ENCODE measurements at places on chromosomes 7 and 10. TPM values are rescaled to one million over a fixed set of nuclear protein-coding genes. Genes with fewer than 3 reads are reported as not detected.

- H3K27me3 ChIP-seq = no peaks in the 10 kb centered on the region
- no peak overlapping the region for H3K4me3 ChIP-seq
- peaks cover 4% of the 10 kb centered on the region for H3K36me3 ChIP-seq
- no peak overlapping the region for H3K27ac ChIP-seq
- H3K4me1 ChIP-seq = peaks cover 6% of the 10 kb centered on the region
Measured at GRCh38 chr10:7263616-7264015, 147.2 kb downstream of the SFMBT2 start.

- H3K27ac ChIP-seq = no peak overlapping the region
- peaks cover 2% of the 10 kb centered on the region for H3K27me3 ChIP-seq
- H3K36me3 ChIP-seq = no peaks in the 10 kb centered on the region
- peaks cover 18% of the 10 kb centered on the region for H3K4me1 ChIP-seq
- H3K4me3 ChIP-seq = no peak overlapping the region
Measured at GRCh38 chr10:101331956-101332355, 22.0 kb upstream of the BTRC start.

- H3K4me3 ChIP-seq = no peak overlapping the region
- no peaks in the 10 kb centered on the region for H3K4me1 ChIP-seq
- H3K27ac ChIP-seq = no peak overlapping the region
- peaks cover 5% of the 10 kb centered on the region for H3K27me3 ChIP-seq
- H3K36me3 ChIP-seq = no peaks in the 10 kb centered on the region
- DNase-seq = no peak
Measured at GRCh38 chr7:157477550-157478212, 140.9 kb downstream of the DNAJB6 start.

GRCh38 chr7:2551418-2551817 is 3.9 kb downstream of the BRAT1 start:
- H3K27ac ChIP-seq = no peak overlapping the region
- DNase-seq = no peak
- no peak overlapping the region for H3K4me3 ChIP-seq
- H3K36me3 ChIP-seq = peaks cover 37% of the 10 kb centered on the region
- H3K27me3 ChIP-seq = no peaks in the 10 kb centered on the region
- peaks cover 15% of the 10 kb centered on the region for H3K4me1 ChIP-seq

DNA sequence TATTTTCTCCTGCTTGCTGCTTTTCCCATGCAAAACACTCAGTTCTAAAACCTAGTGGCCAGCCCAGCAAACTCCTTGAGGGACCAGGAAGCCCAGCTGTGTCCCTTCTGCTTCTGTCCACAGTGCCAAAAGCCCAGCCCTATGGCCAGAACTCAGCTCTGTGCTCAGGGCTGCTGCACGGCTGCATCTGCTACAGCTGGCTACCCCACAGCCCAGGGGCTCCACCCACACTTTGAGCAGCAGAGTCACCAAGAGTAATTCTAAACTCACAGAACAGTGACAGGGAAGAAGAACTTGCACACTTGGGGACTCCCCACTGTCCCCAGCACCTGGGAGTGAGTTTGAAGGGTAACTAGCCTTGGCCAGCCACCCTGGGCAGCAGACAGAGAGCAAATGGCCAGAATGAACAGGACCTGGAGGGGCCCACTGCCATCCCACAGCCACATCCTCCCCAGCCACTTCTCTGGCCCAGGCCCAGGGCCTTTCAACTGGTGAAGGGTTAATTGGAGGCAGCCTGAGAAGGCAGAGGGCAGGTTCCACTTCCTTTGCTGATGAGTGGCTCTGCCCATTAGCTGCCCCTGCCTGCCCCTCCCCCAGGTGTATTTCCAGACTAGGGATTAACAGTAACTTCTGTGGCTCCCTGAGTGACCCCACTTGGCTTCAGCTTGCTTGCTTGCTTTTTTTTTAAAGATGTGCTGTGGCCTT is 28.1 kb upstream of the TRIM8 start:
- peaks cover 53% of the 10 kb centered on the region for H3K36me3 ChIP-seq
- no peaks in the 10 kb centered on the region for H3K27me3 ChIP-seq
- H3K27ac ChIP-seq = peak overlapping the region; percentile 80
- H3K4me1 ChIP-seq = peaks cover 92% of the 10 kb centered on the region

DNA sequence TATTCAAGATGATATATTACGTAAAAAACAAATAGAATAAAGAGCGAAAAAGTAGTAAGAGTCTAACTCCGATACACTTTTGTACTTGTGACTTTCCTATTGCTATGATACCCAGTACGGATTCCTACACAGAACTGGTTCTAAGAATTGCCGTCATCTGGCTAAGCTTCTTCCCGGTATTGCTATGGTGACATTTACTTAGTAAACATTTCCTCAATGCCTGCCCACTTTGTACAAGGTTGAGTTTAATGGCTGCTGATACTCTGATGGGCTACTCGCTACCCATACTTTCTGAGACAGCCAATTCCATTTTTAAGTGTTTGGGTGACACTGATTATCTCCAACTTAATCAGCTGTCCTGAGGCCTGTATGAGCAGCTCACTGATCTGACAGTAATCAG is 55.6 kb downstream of the OSBPL3 start:
- no peak overlapping the region for H3K27ac ChIP-seq
- no peaks in the 10 kb centered on the region for H3K27me3 ChIP-seq
- DNase-seq = no peak

- no peak overlapping the region for H3K4me3 ChIP-seq
- peak; percentile 60 for DNase-seq
- H3K27me3 ChIP-seq = no peaks in the 10 kb centered on the region
- H3K4me1 ChIP-seq = no peaks in the 10 kb centered on the region
Measured at GRCh38 chr7:69982197-69982596, 383.9 kb downstream of the AUTS2 start.

DNA sequence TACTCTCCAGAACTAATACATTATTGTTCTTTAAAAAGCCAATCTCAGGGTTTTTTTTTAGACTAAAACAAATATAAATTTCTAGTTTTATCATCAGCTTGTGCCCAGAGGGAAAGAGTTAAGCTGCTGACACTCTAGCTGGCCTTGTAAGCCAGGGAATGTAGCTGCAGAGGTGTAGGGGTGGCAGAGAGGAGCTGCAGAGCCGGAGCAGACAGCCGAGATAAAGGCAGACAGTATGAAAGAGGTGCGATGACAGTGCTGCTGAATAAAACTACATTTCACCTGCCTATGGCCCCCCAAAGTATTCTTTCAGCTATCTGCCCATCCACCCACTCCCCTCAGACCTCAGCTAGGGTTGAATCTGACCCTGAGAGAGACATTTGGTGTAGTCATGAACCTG is 653.7 kb upstream of the ZWINT start:
- no peaks in the 10 kb centered on the region for H3K27me3 ChIP-seq
- no peaks in the 10 kb centered on the region for H3K4me1 ChIP-seq
- H3K4me3 ChIP-seq = no peak overlapping the region
- no peaks in the 10 kb centered on the region for H3K36me3 ChIP-seq

PRSS37 gene
- polyA plus RNA-seq = not detected

TAC1 gene
- 0.82 TPM for polyA plus RNA-seq

DNA sequence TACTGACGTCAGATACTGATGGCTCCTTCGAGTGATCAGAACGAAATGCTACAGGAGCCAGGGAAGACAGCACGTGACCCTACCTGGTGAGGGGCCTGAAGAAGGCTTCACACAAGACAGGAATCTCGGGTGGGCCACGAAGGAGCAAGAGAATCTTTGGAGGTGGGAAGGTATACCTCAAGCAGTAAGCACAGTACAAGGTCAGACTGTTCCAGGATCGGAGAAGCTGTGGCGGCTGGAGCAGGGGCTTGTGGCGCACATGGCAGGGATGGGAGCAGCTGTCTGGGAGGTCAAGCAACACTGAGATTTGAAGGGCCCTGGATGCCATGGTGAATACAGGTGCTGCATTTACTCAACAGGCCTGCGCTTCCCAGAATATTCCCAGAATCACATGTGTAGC is 45.4 kb downstream of the C10orf143 start:
- H3K27me3 ChIP-seq = no peaks in the 10 kb centered on the region
- H3K36me3 ChIP-seq = no peaks in the 10 kb centered on the region
- DNase-seq = no peak
- no peaks in the 10 kb centered on the region for H3K4me1 ChIP-seq
- H3K4me3 ChIP-seq = no peak overlapping the region

DNA sequence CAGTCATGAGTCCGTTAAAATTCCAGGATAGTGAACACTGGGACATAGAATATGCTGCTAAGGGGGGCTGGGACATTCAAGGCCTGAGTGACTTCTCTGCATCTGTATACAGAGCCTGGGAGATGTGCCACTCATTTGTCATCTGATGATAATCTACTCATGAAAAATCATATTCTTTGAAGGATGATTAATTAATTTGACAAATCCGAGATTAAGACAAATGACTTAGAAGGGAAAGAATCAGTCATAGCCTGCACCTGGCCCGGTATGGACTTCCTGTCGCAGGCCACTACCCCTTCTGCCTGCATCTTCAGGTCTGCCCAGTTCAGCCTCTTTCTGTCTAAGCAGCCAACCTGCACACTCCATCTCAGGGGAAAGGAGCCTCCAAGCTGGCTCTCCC is 18.8 kb upstream of the FAM170B start:
- H3K27ac ChIP-seq = no peak overlapping the region
- DNase-seq = no peak
- no peak overlapping the region for H3K4me3 ChIP-seq
- H3K27me3 ChIP-seq = no peaks in the 10 kb centered on the region
- peaks cover 27% of the 10 kb centered on the region for H3K4me1 ChIP-seq

DNA sequence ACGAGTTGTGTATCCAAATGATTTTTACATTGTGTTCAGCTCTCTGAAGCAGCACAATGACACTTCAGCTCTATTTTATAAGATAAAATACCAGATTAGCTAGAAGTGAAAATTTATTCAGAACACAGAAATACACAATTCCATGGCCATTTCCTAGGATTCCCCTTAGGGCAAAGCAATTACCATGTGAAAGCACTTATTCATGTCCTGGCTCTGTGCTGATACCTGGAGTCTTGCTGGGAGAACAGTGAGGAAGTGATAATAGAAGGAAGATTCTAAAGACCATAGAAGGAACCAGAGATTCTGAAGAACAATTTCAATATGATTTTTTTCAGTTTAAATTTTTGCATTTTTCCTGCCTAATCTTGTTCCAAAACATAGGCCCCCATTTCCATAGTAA is 657.4 kb upstream of the ZWINT start:
- no peak for DNase-seq
- H3K27ac ChIP-seq = no peak overlapping the region

- no peaks in the 10 kb centered on the region for H3K27me3 ChIP-seq
- H3K4me3 ChIP-seq = no peak overlapping the region
- DNase-seq = no peak
- peaks cover 18% of the 10 kb centered on the region for H3K4me1 ChIP-seq
- no peaks in the 10 kb centered on the region for H3K36me3 ChIP-seq
- H3K27ac ChIP-seq = no peak overlapping the region
Measured at GRCh38 chr10:62635127-62635526, 169.4 kb upstream of the ADO start.

KLF14 gene
- polyA plus RNA-seq = 1.2 TPM

DNA sequence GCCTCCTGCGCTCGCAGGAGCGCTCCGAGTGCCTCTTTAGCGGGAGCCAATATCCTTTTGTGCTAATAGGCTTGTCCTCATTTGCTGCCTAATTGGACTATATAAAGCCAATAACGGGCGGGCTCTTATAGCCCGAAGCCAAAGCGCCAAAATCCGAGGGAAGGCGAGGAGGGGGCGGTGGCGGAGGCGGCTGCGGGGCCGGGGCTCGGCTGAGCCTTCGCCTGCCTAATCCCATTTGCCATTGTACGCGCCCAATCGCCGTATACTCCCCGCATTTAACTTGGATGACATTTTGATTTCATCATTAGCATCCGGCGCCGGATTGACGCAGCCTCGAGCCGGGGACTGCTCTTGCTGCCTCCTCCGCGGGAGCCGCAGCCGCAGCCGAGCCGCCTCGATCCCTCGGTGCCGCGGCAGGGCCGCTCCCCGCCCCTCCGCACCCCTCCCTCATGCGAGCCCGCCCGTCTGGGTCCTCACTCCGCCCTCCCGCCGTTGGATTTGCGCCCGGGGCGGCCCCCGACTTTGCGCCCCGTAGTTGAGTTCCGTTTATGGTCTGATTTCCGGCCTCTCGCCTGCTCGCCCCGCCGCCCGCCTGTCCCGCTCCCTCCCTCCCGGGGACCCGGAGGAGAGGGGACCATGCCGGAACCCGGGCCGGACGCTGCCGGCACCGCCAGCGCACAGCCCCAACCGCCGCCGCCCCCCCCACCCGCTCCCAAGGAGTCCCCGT is at the start of gene HMX3:
HMX3 (plus strand) TSS at position 556 of the 727 bp plus-strand sequence; CDS start at position 637, 81 bp downstream.
- no peak within 1 kb of the TSS for H3K27ac ChIP-seq
- DNase-seq = no peak
- H3K4me3 ChIP-seq = peak within 1 kb of the TSS; percentile 15
- H3K4me1 ChIP-seq = peaks cover 41% of the 10 kb centered on the region

- no peak for DNase-seq
- no peaks in the 10 kb centered on the region for H3K27me3 ChIP-seq
- H3K4me3 ChIP-seq = no peak overlapping the region
- no peaks in the 10 kb centered on the region for H3K36me3 ChIP-seq
Measured at GRCh38 chr7:135828604-135829003, 80.0 kb upstream of the FAM180A start.

EGFR gene
- polyA plus RNA-seq = 25.5 TPM

- no peaks in the 10 kb centered on the region for H3K27me3 ChIP-seq
- H3K4me3 ChIP-seq = no peak overlapping the region
- H3K4me1 ChIP-seq = no peaks in the 10 kb centered on the region
Measured at GRCh38 chr10:76403912-76404311, 972.5 kb downstream of the LRMDA start.

RAB19 gene
- polyA plus RNA-seq = not detected

GRCh38 chr7:95619921-95620320 is 23.6 kb upstream of the PDK4 start:
- no peak overlapping the region for H3K27ac ChIP-seq
- no peak for DNase-seq
- no peaks in the 10 kb centered on the region for H3K36me3 ChIP-seq
- no peak overlapping the region for H3K4me3 ChIP-seq

DNA sequence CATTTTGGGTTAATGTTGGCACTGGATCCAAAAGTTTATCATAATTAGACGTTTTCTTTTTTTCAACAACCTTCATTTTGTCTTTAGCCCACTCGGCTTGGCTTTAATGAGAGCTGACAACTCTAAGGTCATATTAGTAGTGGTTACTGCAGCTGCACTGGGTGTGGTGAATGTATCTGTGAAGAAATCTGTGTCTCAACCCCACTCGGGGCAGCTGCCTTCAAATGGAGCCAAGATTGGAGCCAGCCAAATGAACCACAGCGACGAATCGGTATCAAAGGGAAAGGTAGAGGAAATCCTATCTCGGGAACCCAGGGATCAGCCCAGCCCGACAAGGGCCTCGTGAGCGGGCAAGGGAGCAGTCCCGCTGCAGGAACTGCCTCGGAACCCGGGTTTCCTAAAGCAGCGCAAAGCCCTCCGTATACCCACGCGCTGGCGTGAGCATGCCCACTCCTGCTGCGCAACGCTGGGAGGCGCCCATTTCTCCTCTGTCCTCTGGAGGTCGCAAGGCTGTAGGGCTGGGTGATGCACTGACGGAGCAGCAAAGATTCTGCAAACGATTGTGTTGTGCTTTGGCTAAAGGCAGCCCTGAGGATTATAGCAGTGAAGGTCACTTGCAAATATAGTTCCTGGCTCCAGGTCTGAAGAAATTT is 98.7 kb upstream of the MBL2 start:
- H3K36me3 ChIP-seq = no peaks in the 10 kb centered on the region
- DNase-seq = no peak
- H3K27ac ChIP-seq = no peak overlapping the region
- no peaks in the 10 kb centered on the region for H3K27me3 ChIP-seq
- H3K4me3 ChIP-seq = no peak overlapping the region

PAOX gene
- polyA plus RNA-seq = 4.3 TPM

- no peak overlapping the region for H3K4me3 ChIP-seq
- peaks cover 22% of the 10 kb centered on the region for H3K4me1 ChIP-seq
- H3K36me3 ChIP-seq = no peaks in the 10 kb centered on the region
- no peak for DNase-seq
Measured at GRCh38 chr7:98555403-98555802, 61.7 kb upstream of the NPTX2 start.
